CD4-positive, alpha-beta T cell treated with Interleukin-6 for 4 hours (primary cell): ENCODE measurements at places on chromosomes 4 and X.

- DNase-seq = no peak
These were observed 150.0 kb downstream of the PRKX start for GRCh38 chrX:3563451-3563850.

- DNase-seq = no peak
These were observed 83.7 kb downstream of the PRDM5 start for GRCh38 chr4:120838784-120839183.

- DNase-seq = no peak
These were observed 211.0 kb upstream of the EMCN start for GRCh38 chr4:100728861-100729260.

- DNase-seq = no peak
These were observed 84.0 kb downstream of the RBPJ start for GRCh38 chr4:26404743-26405206.

DNA sequence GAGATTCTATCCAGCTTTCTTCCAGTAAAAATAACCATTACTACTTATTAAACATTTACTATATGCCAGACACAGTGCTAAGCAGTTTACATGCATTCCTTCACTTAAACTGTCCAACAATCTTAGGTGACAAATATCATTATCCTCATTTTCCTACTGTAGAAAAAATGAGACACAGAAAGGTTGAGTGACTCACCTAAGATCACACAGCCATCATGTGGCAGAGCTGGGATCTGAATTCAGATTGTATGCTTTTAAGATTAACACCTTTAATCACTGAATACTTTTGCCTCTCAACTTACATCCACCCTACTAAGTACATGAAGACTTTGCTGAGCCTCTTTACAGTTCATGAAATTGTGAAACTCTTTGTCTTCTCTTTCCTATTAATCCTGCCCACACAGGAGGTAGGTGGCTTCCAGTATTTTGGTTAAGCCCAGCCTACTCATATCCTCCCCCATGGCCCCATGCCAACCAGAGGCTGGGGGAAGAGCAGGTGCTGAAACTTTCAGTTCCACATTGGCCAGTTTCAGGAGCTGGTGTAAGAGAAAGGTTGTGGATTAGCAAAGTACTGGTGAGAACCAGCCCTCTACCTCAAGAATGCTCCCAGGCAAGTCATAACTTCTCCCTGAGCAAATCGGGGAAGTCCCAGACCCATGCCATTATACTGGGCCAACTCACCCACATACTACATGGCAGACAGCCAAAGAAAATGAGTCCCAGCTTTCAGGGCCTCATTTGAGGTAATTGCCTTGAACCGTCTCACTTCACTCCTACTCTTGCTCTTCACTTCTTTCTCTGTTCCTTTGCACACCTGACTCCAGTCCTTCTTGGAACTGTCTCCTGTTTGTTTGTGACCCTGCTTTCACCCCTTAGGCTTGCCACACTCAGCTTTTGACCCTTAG, 211.1 kb downstream of the GUCY2F start:
- no peak for DNase-seq

- no peak for DNase-seq
These were observed 86.2 kb downstream of the FHDC1 start for GRCh38 chr4:153022241-153022715.

DNA sequence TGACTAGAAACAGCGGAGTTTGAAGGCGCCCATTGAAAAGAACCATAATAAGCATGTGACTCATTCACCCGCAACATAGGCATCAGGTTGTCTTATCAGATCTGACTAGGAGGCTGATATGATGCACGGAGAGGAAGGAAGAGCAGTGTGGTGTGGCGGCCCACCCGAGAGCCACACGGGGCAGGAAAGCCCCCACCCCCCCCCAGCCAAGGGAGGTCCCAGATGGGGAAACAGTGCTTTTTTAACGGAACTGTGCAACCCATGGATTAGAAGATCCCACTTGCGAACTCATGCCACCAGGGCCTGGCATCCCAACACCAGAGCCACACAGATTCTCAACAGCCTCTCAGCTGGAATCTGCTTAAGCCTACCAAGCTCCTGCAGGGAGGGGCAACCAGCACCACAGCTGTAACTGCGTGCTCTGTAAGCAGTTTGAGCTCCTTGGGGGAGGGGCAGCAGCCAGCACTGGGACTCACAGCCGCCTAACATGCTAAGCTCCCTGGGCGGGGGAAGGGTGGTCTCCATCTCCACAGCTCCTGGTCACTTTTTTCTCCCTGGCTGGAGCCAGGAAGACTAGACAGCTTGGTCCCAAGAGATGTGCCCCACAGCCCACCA, 466.2 kb downstream of the PDGFC start:
- no peak for DNase-seq

DNA sequence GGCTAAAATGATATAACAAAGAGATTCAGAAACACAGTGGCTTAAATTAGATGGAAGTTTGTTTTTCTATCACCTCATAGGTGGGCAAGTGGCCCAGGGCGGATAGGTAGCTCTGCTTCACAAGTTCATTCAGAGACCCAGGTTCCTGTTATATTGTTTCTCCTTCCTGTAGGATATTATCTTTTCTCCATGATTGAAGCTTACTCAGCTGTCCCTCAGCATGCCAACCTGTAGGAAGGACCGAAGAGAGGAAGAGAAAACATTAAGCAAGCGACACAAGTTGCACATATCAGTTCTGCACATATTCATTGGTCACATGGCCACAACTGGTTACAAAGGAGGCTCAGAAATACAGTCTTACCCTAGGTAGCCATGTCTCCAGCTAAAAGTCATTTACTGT, 6.9 kb downstream of the KLHL5 start:
- DNase-seq = no peak

DNA sequence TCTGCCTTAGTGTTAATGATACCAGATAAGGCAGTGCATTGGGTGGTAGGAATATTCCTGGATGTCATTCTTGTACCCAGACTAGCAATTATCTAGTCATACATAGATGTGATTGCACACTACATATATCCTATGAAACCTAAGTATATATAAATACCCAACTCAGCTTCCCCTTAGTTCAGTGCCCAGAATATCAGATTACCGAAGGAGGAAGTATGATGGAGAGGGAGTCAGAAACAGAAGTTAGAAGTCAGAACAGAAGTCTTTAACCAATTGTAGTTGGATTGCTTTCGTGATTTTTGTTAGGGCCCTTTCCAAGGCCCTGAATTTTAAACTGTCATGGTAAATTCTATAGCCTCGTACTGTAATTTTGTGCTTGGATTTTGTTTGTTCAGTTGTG, 42.9 kb downstream of the MOB1B start:
- DNase-seq = no peak

- no peak for DNase-seq
These were observed 1156.7 kb downstream of the FAM133A start for GRCh38 chrX:94830717-94831116.

- DNase-seq = peak; percentile 9
These were observed 480 bp downstream of the USP46 start for GRCh38 chr4:52658641-52659000.

- DNase-seq = no peak
These were observed 104.8 kb upstream of the PDE5A start for GRCh38 chr4:119733431-119733830.

DNA sequence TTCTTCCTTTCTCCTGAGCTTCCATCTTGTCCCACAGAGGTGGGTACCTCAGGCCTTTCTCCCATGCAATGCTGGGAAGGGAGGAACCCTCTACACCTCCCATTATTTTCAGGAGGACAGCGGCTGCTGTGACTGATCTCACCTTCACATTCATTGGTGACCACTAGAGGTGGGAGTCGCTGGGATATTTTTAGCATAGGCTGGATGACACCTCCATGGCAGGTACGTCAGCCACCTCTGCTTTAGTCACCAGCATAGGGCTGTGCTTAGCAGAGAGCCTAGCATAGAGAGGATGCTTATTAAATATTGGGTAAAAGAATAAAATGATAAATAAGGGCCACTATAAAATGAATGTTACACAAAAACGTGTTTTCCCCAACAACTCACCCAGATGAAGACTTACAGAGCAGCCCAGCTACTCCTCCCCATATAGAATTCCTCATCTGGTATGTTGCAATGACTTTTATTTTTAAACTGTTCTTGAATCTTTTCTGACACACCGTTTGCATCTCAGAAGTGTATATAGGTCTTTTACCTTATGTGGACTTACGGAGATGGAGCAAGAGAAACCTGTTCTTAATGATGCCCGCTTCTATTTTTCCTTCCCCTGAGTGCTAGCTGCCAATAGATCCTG, 60.9 kb upstream of the SORBS2 start:
- DNase-seq = no peak

GRCh38 chr4:75126058-75126457, 193.1 kb downstream of the PARM1 start:
- no peak for DNase-seq

DNA sequence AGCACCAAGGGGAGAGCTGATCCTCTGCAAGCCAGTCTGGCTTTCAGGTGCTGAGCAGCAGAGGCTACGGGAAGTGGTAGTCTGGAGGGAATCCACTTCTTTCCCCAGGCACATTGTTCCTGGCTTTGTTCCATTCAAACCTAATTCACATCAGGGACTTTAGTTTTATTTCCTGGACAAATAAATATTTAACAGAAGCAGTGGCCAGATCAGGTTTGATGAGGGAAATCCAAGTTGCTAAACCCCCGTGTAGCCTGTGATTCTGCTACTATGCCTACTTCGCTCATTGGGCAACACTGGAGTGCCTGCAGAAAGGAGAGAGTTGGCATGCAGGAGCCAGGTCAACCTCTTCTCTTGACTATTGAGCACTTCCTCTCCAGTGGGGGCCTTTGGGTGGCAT, 13.8 kb upstream of the STBD1 start:
- no peak for DNase-seq

- no peak for DNase-seq
These were observed 113.9 kb upstream of the SORBS2 start for GRCh38 chr4:185925910-185926360.

GRCh38 chrX:12076046-12076445, 62.2 kb upstream of the FRMPD4 start:
- no peak for DNase-seq

- DNase-seq = no peak
These were observed 1.5 kb downstream of the CFAP97 start for GRCh38 chr4:185201977-185202962.

- DNase-seq = no peak
These were observed 68.7 kb upstream of the GPM6B start for GRCh38 chrX:13885591-13885990.

GRCh38 chr4:149735796-149736195, 79.8 kb downstream of the IQCM start:
- no peak for DNase-seq

DNA sequence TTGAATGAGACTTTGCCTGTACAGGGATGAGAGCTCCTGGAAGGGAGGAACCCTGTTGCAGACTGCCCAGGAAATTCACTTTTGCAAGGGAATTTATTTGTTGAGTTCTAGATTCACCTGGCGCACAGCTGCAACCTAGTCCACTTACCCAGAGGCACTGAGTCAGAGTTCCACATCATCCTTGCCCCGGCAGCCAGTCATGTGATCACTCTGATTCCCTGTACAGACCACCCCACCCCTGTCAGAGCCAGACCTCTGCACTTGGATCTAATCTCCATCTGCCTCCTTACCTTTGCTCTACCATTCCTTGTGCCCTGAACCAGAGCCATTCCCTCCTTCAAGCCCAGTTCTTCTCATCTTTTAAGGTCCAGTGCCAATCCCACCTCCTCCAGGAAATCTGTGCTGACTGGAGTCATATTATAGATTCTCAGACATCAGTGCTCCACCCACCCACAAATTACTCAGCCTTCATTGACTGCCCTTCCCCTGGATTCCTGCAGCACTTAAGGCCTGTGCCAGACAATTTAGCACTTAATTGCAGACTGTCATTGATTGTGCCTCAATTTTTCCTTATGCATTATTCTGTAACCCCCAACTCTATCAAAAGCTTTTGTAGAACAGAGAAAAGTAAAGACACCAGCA, 84.1 kb upstream of the MAGEA4 start:
- no peak for DNase-seq

DNA sequence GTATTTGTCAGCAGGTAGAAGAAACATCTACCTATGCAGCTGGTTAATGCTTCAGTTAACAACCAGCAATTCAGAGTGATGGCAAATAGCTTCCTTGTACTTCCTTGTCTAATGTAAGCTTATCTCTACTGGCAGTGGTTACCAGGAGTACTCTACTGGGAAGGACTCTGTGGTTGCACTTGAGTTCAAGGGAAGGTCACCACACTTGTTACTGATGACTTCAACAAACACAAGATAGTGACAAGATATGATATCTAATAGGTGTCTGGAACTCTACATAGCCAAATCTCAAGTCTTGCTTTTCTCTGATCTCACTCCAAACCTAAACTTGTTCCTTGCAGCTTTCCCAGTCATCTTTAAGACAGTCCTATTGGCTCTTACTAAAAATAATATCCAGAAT, 1644.9 kb upstream of the TENM3 start:
- no peak for DNase-seq

DNA sequence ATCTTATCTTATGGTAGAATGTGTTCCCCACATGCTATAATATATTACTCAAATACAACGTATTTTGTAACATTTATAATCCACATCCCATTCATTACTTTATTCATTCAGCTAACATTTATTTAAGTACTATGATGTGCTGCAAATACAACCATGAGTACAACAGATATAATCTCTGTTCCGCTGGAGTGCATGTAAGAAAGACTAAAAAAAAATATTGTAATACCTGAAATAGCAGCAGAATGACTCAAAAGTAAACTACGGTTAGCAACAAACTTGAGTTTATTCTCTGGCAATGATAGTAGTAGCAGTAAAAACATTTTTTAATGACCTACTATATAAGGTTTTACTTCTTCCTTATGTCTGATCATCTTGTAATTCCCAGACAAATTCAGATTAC, 1776.3 kb downstream of the STIM2 start:
- DNase-seq = no peak

- no peak for DNase-seq
These were observed 19.7 kb upstream of the CXCL6 start for GRCh38 chr4:73816814-73817213.

DNA sequence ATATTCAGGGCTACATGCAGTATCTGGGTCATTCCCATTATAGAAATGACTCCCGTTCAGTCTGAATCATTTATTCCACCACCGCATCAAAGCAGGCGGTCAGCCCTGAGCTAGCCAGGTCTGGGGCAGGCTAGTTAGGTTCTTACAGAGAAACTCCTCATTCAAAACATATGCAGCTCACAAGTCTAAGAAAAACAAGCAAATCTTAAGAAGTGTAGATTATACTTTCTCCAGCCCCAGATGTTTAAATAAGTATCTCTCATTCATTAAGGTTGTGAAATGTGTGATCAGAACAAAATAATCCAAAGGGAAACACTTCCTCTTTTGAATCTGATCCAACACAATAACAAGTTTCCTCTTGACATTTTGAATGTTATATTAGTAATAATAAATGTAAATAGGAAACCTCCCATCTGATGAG, 441.9 kb downstream of the INPP4B start:
- peak; percentile 33 for DNase-seq

GRCh38 chr4:125283707-125284279, 31.0 kb upstream of the FAT4 start:
- no peak for DNase-seq
